Hematopoietic multipotent progenitor cell (in vitro differentiated cells): ENCODE measurements at places on chromosomes 7 and 10.

GRCh38 chr7:37768611-37769010 is 79.8 kb upstream of the NME8 start:
- DNase-seq, result no peak

DNA sequence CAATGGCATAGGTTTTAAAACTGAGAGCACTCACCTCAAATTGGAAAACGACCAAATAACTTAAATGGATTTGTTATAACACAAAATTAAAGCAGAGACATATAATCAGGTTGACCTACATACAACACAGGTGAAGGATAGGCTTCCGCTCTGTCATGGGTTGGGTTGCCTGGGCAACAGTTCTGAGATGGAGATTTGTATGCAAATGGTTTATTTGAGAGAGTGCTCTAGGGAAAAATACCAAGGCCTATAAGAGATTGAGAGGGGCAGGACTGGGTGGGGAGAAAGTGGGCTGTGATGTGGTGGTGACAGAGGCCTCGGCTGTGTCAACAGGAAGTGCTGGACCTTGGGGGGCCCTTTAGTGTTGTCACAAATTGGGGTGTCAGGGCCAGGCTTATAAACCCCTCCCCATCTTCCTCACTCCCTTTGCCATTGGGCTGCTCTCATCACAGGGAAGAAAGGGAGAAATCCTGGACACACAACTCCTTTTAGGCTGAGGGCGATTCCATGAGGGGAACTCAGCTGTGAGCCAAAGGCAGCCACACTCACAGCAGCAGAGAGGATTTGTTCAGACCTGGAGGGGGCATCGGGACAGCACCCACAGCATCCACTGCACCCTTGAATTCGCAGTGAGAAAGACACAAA is 105.4 kb upstream of the LYZL1 start:
- no peak for DNase-seq

DNA sequence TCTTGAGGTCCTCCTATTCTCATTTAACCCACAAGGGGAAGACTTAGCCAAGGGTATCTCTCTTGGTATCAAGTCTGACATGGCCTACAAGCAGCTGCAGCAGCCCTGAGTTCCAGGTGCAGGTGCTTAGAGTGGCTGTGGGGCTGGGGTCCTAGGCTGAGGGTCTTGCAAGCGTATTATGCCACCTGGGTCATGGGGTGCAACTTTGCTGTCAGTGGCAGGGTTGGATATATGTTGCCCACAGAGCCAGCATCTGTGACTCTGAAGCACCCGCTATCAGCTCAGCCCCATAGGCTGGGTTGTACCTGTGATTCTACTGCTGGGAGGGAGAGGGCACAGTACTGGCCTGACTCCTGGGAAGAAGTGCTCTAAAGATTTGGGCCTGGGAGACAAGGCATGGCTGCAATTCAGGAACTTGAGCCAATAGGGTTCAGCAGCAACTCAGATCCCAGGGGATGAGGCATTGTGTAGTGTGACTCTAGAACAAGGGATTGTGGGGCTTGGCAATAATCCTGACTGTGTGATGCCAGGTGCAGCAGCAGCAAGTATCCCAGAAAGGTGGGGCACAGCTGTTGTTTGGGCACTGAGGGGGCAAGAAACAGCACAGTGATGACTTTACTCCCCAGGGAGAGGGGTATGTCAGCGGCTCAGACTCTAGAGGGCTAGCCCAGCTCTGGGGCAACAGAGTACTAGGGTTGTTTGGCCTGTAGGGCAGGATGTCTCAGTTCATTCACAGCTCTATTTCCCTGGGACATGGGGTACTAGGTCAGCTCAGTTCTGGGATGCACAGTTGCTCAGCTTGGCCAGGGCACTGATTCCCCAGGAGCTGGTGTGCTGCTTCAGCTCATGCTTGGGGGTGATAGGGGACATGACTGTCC is 41.4 kb downstream of the NEURL1 start:
- DNase-seq, result no peak

DNA sequence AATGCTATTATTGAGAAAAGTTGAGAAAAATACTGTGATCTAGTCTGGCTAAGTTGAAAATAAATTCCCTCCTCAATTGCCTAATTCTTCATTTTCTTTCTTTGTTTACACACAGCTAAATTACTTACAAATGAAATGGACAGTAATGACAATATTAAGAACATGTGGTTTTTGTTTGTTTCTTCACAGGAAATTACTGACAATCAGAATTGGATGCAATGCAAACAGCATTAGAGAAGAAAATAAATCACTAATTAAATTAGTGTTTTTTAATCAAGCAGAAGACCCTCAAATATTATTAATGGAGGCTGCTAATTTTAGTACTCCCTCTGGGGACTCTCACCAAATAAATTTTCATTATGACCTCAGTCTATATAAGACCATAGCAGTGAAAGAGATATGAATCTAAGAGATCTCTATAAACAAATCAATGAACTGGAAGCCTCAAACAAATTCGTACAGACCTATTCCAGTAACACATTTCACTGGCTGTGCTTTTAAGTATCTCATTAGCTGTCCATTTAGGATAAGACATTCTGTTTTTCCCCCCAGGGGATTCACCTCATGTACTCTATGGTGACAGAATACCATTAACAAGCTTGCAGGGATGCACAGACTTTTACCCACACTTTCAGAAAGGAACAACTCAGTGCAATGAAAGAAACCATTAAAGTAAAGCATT is 202.0 kb upstream of the DGKB start:
- DNase-seq, result no peak
